Ovary (tissue), 10 donors: ENCODE measurements at places on chromosomes 6 and 20. TPM values are rescaled to one million over a fixed set of nuclear protein-coding genes. Genes with fewer than 3 reads are reported as not detected.

CBLN4 gene
- total RNA-seq, result 5.4 TPM

SGK2 gene
- 2.2 TPM for total RNA-seq

COL20A1 gene
- total RNA-seq, result not detected

OR12D3 gene
- total RNA-seq, result not detected

HLA-DRB1 gene
- total RNA-seq, result 16.4 TPM

STMND1 gene
- total RNA-seq, result not detected

NKAPL gene
- 2.0 TPM for total RNA-seq

ZBTB46 gene
- total RNA-seq, result 55.1 TPM

B3GAT2 gene
- not detected for total RNA-seq

FGD2 gene
- total RNA-seq, result 4.1 TPM

KCNK15 gene
- total RNA-seq, result 5.0 TPM

OR2B6 gene
- total RNA-seq, result not detected

HSPA1A gene
- total RNA-seq, result 143 TPM

BEND6 gene
- 3.2 TPM for total RNA-seq

KIAA1755 gene
- 16.9 TPM for total RNA-seq

SCUBE3 gene
- total RNA-seq, result not detected

CD109 gene
- total RNA-seq, result 1.6 TPM

AIG1 gene
- 37.3 TPM for total RNA-seq

TCP1 gene
- 139 TPM for total RNA-seq

BPIFB4 gene
- total RNA-seq, result not detected

HMGCLL1 gene
- total RNA-seq, result not detected

TBX18 gene
- 2.9 TPM for total RNA-seq

PCNA gene
- total RNA-seq, result 42.3 TPM

CALHM5 gene
- total RNA-seq, result 0.83 TPM

GSTA3 gene
- 1.8 TPM for total RNA-seq

PSORS1C2 gene
- not detected for total RNA-seq

LY86 gene
- 1.7 TPM for total RNA-seq

SNAP25 gene
- total RNA-seq, result 8.7 TPM

ADAM33 gene
- total RNA-seq, result 20.2 TPM

NTSR1 gene
- total RNA-seq, result not detected

RARS2 gene
- total RNA-seq, result 30.6 TPM

FRS3 gene
- total RNA-seq, result 2.6 TPM

OTOR gene
- total RNA-seq, result not detected

HCK gene
- total RNA-seq, result 1.7 TPM

C6orf15 gene
- total RNA-seq, result not detected

HTR1E gene
- total RNA-seq, result 4.4 TPM

AGER gene
- total RNA-seq, result 4.8 TPM

FAM83D gene
- 0.41 TPM for total RNA-seq

SH3BGRL2 gene
- total RNA-seq, result 6.4 TPM

TSPYL4 gene
- total RNA-seq, result 21.6 TPM

BHLHE23 gene
- not detected for total RNA-seq
